ENCODE measurements at places on chromosomes 11 and 22.

- DNase-seq = no peak
These were observed 5.7 kb downstream of the LRP4 start for GRCh38 chr11:46912526-46913150.

DNA sequence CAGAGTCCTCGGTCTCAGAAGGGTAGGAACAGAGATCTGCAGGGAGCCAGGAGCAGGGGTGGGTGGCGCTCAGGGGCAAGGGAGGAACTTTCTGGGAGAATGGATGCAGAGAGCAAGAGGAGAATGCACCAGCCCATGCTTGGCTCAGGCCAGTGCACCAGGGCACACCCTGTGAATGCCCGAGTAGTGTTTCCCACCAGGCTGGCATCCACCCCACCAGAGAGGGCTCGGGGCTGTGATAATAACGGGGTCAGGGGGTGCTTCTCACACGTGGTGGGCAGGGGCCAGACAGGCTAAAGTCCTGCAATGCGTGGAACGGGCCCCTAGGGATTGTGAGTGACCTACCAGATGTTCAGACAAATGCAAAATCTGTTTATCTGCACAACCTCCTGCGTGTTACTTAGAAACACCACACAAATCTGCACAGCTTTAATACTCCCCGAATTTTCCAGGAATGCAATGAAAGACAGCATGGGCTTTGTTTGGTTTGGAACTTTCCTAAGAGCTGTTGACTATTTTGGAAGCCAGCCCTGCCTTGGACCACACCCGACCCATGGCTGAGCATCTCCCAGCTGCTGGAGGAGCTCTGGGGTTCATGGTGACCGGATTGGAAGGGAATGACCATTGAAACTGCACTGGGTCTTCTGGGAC, 368.3 kb downstream of the SHANK2 start:
- DNase-seq = no peak

- DNase-seq = peak; percentile 32
These were observed 2.4 kb downstream of the VPS37C start for GRCh38 chr11:61158691-61159381.

DNA sequence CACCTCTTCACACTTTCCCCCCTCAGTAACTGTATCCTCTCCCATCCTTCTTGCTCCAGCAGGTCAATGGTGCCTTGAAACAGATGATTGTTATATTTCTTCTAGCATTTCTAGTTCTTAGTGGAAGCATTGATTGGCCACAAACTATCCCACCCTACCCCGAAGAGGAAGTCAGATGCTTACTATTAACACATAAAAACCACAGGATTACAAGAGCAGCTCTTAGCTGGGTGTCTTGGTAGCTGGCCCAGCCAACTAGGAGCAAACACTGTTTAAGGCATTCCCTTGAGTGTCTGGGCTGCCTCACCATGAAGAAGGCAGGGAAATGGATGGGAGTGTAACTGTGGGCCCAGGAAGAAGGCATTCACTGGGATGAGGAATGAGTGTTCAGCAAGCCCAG, 176.6 kb downstream of the GRIK4 start:
- DNase-seq = no peak

DNA sequence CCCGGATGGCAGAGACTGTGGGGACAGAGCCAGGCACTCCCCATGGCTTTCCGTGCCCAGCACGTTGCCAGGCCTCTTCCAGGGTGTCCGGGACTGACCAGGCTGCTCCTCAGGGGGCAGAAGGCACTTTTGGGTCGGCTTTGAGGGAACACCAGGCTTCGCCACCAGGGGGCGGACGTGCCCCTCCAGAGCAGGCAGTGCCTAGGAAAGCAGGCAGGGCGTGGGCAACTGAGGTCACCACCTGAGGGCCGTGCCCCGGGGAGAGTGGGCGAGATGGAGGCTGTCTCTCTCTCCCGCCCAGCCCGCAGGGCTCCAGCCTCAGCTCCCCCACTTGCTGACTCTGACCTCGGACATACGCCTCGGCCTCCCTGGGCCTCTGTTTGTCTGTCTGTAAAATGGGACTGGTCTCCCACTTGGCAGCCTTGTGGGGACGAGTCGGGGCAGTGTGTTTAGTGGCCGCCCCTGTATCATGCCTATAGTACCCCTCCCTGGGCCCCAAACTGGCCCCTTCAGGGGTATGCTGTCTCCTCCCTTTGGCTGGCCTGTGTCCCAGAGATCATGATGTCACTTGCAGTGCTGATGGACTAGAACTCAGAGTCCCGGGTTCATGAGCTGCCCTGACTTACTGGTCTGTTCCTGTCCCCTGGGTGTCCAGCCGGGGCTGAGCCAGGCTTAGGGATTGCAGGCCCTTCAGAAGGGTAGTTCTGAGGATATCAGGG, 4.4 kb upstream of the PRR5 start:
- DNase-seq = peak; percentile 57

GRCh38 chr22:36790648-36791047, 14.7 kb upstream of the IFT27 start:
- no peak for DNase-seq

GRCh38 chr11:67347964-67348749, 5.2 kb downstream of the POLD4 start:
- no peak for DNase-seq

DNA sequence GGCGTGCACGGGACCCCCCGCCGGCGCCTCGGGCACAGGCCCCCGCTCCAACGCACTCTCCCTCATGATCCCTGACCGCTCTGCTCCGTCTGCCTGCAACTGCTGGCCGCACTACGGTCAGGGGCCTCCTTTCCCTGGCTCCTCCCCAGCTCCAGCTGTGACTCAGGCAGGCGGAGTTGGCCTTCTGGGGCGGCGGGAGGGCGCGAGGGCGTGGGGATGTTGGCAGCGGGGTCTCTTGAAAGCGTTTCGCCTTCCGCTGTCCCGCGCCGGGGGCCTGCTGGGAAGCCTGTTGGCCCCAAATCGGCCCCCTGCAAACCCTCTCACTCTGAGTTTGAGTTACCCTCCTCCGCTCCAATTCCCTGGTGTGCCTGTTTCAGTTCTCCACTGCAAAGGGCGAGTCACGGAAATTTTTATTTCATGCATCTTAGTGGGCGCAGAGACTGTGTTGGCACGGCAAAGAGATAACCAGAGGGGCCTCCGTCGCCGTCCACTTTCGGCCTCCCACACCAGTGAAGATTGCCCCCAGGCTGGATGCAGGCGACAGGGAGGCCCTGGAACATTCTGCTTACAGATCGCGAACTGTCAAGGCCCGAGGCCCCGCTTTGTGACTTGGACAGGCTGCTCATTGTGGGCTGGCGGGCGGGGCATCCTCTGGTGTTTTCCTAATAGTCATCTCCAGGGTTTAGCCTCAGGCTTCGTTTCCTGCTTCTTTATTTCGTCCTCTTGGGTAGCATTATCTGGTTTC, at the start of gene CAVIN3:
CAVIN3 (minus strand) TSS at position 91 of the 745 bp plus-strand sequence; CDS start at position 66, 25 bp downstream.
- peak; percentile 85 for DNase-seq

GRCh38 chr11:70226183-70226582, 23.1 kb downstream of the FADD start:
- DNase-seq = no peak

GRCh38 chr22:22161924-22162851, 82.4 kb upstream of the VPREB1 start:
- DNase-seq = no peak

- no peak for DNase-seq
These were observed at the start of gene GRAMD4 for GRCh38 chr22:46619830-46620501. Gene GRAMD4, plus strand, starts transcription at chr22:46620386. Its CDS starts 6,414 bp downstream, at chr22:46626800.

DNA sequence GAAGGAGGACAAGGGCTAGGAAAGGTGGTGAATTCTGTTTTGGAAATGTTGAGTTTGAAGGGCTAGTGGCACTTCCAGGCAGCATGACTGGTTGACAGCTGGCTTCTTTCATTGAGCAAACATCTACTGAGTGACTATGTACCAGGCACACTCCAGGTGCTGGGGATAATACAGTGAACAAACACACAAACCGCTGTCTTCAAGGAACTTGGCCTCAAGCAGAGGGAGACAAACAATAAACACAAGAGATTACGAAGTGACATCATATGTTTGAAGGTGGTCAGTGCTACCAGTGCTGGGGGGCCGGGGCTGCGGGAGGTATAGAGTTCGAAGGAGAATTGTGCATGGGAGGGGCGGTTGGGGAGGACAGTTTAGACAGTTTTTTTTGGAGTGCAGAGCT, 197.0 kb upstream of the SORL1-AS1 start:
- DNase-seq = no peak

DNA sequence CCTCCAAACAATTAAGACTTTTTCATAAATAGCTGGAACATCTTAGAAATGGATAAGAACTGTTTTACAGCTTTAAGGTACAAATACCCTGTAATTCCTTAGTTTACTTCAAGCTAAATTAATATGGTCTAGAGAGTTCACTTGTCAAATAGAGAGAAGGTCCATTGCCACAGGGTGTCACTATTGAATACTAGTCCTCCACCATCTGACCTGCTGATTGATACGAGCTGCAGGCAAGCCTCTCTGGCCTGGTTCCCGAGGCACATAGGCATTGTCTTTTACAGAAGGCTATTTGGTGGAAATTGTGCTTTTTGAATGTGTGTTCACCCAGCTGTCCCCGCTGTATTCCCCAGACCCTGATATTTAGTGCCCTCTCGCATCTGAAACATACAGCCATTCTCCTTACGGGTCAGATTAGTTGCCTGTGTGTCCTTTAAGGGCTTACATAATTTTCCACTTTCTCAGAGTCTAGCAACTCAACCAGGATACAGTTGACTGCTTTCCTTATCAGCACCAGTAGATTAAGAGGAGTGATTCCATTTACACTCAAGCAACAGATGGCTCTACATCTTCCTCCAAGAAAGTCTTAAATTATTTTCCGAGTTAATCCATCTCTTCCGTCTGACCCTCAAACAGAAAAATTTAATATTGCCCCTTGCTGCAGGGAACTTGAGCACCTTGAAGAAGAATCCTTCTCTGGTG, 788.8 kb upstream of the FAT3 start:
- DNase-seq = no peak

GRCh38 chr11:69535908-69536307, 54.4 kb downstream of the LINC01488 start:
- DNase-seq = no peak

DNA sequence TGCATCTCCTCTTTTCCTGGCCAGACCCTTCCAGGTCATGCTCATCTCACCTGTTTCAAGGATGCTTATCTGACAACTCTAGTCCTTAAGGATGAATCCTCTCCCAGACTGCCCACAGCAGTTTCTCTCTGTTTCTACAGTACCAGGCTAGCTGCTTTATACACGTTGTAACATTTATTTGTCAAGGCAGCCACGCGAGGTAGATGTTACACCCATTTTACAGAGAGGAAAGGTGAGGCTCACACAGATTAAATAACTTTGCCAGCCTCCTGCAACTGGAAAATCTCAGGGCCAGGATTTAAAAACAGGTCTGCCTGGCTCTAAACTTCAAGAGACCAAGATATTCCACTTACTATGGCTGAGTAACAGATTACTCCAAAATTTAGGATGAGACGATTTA, 45.7 kb upstream of the E2F8 start:
- DNase-seq = no peak

DNA sequence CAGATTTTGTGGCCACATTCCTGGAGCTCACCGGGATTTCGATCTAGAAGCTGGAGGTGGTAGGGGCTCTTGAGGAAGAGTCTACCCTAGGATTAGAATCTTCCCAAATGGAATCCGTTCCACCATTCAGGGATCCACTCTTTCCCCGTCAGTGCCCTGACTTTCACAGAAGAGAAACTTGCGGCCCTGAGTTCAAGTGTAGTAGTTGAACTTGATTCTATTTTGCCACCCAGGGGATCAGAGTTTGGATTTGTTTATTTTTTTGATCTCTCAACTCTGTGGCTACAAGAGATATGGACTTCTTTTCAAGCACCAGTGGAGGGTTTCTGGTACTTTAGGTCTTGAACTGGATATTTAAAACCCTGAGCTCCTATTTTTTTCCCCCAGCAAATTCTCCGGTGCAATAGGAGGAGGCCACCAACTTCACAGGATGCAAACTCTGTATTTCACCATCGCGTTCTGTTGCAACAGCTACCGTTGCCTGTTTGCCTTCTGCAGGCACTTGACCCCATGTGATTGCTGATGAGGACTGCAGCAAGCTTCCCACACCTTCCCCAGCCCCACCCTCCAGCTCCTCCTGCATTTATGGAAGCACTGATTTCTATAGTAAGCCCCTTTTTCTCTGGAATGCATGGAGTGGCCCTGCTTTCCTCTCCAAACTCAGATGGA, 14.8 kb upstream of the MRGPRF start:
- no peak for DNase-seq

GRCh38 chr11:132307309-132308020, 937.0 kb downstream of the NTM start:
- DNase-seq = no peak

GRCh38 chr11:1163911-1164735, 6.4 kb downstream of the MUC5AC start:
- no peak for DNase-seq

DNA sequence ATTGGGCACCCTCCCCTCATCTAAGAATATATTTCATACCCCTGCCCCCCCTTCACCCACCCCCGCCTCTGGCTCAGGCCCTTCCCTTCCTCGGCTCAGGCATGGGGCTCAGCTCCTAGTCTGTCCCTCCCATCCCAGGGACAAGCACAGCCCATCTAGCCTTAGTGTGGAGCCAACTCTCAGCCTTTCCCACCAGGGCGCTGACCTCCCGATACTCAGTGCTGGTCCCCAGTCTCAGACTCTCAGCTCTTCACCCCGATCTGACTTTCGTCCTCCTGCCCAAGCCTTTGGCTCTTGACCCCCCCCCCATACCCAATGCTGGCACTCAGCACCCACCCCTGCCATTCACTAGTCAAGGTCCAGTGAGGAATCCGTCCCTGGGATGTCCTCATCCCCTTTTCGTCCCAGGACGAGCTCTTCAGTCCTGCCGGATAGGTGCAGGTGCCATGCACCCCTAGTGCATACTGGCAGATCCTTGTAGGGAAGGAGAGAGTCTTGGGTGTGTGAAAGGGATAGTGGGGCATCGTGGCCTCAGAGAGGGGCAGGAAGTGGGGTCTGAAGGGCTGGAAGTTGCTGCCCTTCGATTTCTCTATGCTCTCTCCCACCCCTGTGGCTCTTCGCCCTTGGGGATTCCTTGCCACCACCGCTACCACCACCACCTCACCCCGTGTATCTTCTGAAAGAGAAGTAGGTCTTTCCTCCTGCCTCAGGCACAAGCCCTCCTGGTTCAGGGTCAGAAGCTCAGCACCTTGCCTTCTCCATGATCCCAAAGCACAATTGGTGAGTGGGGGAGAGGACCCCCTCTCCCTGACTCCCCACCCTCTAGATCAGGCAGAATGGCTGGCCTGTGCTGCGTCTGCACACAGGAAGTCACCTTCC, 2.4 kb downstream of the TPBGL start:
- no peak for DNase-seq

DNA sequence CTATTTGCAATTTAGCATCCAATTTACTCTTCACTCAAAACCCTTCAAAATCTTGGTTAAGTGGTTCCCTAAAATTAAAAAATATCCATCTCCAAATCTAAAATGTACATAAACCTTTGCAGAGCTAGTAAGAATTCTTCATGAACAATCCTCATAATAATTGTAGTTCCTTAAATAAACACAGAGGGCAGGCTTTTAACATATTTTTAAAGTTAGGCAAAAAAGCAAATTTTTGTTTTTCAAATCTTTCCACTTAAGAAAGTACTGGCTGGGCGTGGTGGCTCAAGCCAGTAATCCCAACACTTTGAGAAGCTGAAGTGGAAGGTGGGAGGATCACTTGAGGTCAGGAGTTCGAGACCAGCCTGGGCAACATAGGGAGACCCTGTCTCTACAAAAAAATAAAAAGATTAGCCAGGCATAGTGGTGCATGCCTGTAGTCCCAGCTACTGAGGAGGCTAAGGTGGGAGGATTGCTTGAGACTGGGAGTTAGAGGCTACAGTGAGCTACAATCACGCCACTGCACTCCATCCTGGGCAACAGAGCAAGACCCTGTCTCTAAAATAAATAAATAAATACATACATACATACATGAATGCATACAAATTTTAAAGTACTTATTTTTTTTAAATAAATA, 25.1 kb upstream of the PLAAT3 start:
- DNase-seq = no peak

- DNase-seq = no peak
These were observed 9.1 kb downstream of the CTSF start for GRCh38 chr11:66559142-66559865.
